ENCODE measurements at places on chromosomes 1 and 21.

DNA sequence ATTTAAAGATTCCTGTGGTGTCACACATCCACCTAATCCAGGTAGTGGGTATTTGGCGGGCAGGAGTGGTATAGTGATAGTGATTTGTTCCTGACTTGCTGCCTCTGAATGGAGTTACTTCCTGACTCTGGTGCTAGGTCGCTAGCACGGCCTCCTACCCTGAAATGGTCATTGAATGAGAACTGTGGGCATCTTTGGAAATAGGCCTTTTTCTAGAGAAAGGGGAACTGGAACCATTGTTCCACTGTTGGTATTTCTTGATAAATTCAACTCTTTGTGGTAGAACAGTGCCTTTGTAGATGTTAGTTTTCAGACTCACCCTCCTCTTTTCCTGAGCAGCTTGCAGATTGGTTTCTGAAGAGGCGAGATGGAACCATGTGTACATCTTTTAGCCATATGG, 1.5 kb downstream of the QSOX1 start:
- H3K27me3 ChIP-seq = peaks cover 15% of the 10 kb centered on the region
- peak overlapping the region; percentile 92 for H3K4me3 ChIP-seq
- H3K4me1 ChIP-seq = peaks cover 35% of the 10 kb centered on the region
- no peak overlapping the region for H3K27ac ChIP-seq

- H3K36me3 ChIP-seq = no peaks in the 10 kb centered on the region
- H3K27ac ChIP-seq = no peak overlapping the region
- peaks cover 11% of the 10 kb centered on the region for H3K4me1 ChIP-seq
- no peak for DNase-seq
- no peak overlapping the region for H3K4me3 ChIP-seq
Observed at GRCh38 chr21:42503711-42504110, 7.7 kb upstream of the RSPH1 start.

- no peak for DNase-seq
- no peak overlapping the region for H3K4me3 ChIP-seq
- peaks cover 19% of the 10 kb centered on the region for H3K27me3 ChIP-seq
Observed at GRCh38 chr1:11541956-11542355, 63.0 kb downstream of the DISP3 start.

- H3K4me1 ChIP-seq = no peaks in the 10 kb centered on the region
- DNase-seq = no peak
- no peaks in the 10 kb centered on the region for H3K36me3 ChIP-seq
- no peaks in the 10 kb centered on the region for H3K27me3 ChIP-seq
- no peak overlapping the region for H3K27ac ChIP-seq
Observed at GRCh38 chr1:219371471-219371870, 197.8 kb downstream of the LYPLAL1 start.

Measured in activated naive CD4-positive, alpha-beta T cell treated with anti-CD3 and anti-CD28 coated beads, Interleukin-2, amount 10 ng/mL, durations not matched to agents 7 days and 5 days (primary cell).